ENCODE measurements at places on chromosomes 2 and 18.
A peak's percentile ranks its signal among the peaks of the same experiment; 100 is the strongest.

DNA sequence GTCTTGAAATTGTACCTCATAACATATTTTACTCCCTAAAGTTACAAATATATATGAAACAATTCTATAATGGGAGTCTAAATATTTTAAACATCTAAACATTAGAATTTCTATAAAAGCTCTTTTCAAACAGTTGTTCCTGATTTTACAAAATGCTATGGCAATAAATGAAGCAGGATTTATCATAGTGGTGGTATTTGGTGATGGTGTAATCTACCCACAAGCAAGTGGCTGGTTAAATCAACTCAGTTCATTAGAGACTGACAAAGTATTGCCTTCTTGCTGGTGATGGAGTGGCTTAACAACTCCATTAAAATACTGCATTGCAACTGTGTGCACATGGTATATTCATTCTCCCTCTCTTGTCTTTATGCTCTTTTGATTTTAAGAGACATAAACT lies 138.9 kb downstream of the PMAIP1 start:
- DNase-seq, result no peak

- no peak for DNase-seq
Observed at GRCh38 chr2:46181789-46182530, 115.2 kb upstream of the EPAS1 start.

DNA sequence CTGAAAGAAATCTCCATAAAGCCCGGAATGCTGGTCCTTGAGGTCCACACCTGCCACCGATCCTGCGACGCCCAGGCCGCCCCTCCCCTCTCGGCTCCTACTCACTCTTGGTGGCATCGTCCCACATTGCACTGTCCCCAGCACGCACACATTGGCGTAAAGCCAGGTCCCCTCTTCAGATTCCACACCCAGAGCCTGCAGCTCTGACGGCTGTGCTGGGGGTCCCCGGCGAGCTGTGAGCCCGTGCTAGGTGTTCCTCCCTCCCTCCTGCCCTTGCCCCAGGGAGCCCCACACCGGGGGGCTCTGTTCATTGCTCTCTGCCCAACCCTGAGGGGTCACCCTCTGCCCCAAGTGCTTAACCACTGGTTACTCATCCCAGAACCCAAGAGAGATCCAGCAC lies 8.5 kb downstream of the TPO start:
- DNase-seq, result no peak

DNA sequence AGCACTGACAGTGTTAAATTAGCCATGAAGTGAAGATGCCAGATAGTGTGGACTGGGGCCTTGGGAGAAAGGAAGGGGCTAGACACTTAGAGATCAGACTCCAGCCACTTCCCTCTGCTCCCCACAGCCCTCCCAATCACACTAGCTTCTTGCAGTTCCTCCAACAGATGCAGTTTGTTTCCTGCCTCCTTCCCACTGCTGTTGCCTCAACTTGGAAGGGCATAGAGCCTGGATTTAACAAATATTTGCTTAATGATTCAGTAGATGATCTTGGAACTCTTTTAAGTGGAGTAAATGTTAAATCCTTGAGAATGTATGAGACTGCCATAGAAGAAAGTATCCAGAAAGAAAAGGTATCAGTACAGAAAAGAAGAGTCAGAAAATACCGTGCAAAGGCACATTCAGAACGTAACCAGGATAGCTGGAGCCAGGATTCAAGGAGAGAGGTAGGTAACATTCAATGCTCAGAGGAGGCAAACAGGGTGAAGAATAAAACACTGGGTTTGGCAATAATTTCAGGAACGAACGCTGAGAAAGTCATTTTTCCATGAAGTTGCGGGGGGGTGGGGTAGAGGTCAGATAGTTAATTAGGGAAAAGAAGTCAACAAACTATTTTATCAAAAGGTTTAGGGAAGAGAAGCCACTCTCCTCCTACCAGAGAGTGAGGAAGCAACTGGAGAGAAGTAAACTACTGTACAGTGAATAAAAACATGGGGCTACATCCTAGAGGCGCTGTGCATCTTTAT lies 1.3 kb upstream of the BZW1 start:
- peak; percentile 23 for DNase-seq

Measured in hematopoietic multipotent progenitor cell treated with erythropoietin and hydrocortisone succinate and interleukin-3 and kit ligand, for 6 days (in vitro differentiated cells).